ENCODE measurements at places on chromosomes 7 and 10. TPM values are rescaled to one million over a fixed set of nuclear protein-coding genes. Genes with fewer than 3 reads are reported as not detected.

The BAZ1B gene
- 94.5 TPM for total RNA-seq

The RNF148 gene
- total RNA-seq, result not detected

The NYAP1 gene
- 0.72 TPM for total RNA-seq

The CALML3 gene
- not detected for total RNA-seq

The CNNM1 gene
- 0.31 TPM for total RNA-seq

The TRIM50 gene
- total RNA-seq, result not detected

The RASA4B gene
- total RNA-seq, result 29.8 TPM

The NPY gene
- total RNA-seq, result not detected

The SEMA3A gene
- total RNA-seq, result 0.63 TPM

The TMEM120A gene
- 25.4 TPM for total RNA-seq

The MEIG1 gene
- not detected for total RNA-seq

The TRIL gene
- not detected for total RNA-seq

The WNT8B gene
- 0.22 TPM for total RNA-seq

The VPS50 gene
- 23.4 TPM for total RNA-seq

The PRSS1 gene
- not detected for total RNA-seq

The ECHDC3 gene
- 4.2 TPM for total RNA-seq

The PRLHR gene
- total RNA-seq, result not detected

The CUBN gene
- 0.65 TPM for total RNA-seq

The GNGT1 gene
- not detected for total RNA-seq

The CEP41 gene
- total RNA-seq, result 19.1 TPM

The CTNNA3 gene
- 0.74 TPM for total RNA-seq

The ZNF488 gene
- total RNA-seq, result 0.36 TPM

The ANKRD61 gene
- total RNA-seq, result not detected

The ZNF365 gene
- total RNA-seq, result 0.30 TPM

The WIPF3 gene
- not detected for total RNA-seq
